Activated effector memory CD4-positive, alpha-beta T cell treated with Interleukin-2 at 50 U/mL for 16 hours (primary cell): ENCODE measurements at places on chromosomes 3 and 15.

DNA sequence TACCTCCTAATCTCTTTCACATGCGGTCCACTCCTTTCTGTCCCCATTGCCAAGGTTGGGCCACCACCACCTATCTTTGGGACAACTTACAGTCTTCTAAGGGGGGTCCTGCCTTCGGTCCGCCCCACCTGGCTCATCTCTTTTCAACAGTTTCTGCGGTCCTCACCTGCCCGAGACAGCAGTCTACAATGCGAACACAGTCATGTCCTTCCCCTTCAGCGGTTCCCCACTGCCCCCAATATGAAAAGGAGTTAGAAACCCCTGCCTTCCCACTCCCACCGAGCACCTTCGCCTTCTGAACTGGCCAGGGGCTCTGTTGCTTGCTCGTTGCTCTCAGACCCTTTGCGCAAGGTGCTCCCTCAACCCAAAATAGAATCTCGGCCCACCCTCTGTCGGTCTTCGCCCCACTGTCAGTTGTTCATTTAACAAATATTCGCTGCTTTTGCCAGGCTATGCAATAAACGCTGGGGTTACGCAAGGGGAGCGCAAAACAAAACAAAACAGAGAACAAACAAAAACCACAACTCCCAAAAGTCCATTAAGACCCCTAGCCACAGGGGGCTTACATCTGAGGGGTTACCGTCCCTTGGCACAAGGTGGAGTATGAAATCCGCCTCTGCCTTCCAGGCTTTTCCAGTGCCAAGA, 611 bp upstream of the FANCI start:
- no peak for DNase-seq

GRCh38 chr15:35671197-35671596, 125.2 kb upstream of the DPH6 start:
- no peak for DNase-seq

- no peak for DNase-seq
Observed at GRCh38 chr15:40495516-40495915, 24.7 kb downstream of the CHST14 start.

GRCh38 chr3:135326851-135327250, 531.8 kb downstream of the EPHB1 start:
- no peak for DNase-seq

- DNase-seq, result no peak
Observed at GRCh38 chr15:66102563-66103292, 150.8 kb downstream of the MEGF11 start.

- DNase-seq, result no peak
Observed at GRCh38 chr15:90576711-90577389, 47.1 kb downstream of the CRTC3 start.

- DNase-seq, result no peak
Observed at GRCh38 chr3:46517784-46518181, 20.0 kb downstream of the RTP3 start.

GRCh38 chr15:92807971-92808571, 92.1 kb upstream of the CHD2 start:
- DNase-seq, result peak; percentile 10

DNA sequence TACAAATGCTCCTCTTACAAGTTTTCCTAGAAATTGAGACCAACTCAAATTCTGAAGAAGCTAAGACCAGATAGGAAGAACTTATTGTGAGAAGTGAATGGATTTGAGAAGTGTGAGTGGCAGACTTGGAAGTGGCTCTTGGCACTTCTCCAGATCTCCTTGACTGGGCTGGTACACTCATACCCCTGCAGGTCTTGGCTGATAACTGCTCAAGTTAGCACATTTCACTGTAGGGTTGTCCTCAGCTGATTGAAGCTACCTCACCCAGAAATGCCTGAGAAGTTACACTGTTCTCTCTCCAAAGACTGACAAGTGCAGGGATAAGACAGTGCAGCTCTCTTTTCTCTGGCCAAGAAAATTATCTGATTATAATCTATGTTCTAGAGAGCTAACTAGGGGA, 16.5 kb upstream of the CLDN1 start:
- no peak for DNase-seq

DNA sequence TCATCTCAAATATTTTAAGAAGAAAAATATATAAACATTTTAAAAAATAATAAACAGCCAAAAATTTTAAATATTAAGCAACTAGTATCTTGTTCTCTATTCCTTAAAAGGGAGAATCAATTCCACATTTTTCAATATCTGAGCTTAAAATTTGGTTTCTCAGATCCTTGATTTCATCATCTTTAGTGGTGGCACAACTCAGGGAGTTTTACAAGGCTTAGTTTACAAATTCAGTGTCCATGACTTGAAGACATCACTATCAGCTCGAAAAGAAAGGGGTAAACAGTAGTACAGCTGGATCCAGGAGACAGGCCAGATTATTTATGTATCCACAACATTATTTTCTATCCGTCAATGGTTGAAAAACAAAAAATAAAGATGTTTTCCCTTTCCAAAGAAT, 11.6 kb downstream of the IGF2BP2 start:
- DNase-seq, result no peak

GRCh38 chr3:22713936-22714335, 489.2 kb upstream of the UBE2E2 start:
- DNase-seq, result no peak

DNA sequence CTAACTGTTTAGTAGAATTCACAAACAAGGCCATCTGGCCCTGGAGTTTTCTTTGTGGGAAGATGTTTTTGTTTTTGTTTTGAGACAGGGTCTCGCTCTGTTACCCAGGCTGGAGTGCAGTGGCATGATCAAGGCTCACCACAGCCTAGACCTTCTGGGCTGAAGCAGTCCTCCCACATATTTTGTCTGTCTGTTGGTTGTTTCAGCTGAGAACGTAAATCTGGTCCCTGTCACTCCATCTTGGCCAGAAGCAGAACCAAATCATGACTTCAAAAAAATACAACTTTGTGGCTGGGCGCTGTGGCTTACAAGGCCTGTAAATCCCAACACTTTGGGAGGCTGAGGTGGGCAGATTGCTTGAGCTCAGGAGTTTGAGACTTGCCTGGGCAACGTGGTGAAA, 27.1 kb downstream of the MRAS start:
- no peak for DNase-seq

DNA sequence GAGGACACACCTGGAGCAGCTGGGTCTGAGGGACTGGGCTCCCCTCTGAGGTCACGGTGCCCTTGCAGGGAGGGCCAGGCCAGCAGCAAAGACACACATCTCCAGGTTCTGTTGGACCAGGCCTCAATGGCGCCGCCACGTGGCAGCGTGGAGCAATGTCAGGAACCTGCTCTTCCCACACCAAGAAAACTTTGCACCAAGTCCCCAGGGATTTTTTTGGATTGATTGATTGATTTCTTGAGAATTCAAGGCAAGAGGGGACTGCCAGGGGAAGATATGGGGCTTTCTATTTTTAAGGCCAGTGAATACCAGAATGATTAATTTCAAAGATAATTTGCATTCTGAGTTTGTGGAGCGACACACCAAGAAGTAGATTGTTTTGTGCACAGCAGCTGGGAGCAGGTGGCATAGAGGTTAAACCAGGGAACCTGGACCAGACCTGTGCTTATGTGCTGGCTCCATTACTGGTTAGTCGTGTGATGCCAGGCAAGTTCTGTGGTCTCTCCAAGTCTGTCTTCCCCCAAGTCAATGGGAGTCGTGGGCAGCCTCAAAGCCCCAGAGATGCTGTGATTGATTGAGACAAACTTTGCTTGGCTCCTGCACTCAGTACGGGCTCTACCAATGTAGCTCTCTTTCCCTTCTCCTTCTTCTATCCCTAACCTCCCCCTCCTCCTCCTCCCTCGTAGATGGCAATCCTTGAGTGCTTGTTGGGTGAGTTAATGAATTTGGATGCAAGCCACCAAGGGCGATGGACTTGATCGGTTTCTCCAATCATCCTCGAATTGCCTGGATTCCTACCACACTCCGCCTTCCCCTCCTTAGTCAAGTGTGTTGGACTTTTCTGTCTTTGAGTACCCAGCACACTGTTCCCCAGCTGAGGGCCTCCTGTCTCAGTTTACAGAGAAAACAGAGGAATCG, 96.2 kb upstream of the TRPM1 start:
- DNase-seq, result peak; percentile 27

GRCh38 chr3:133388696-133389395, 11.0 kb upstream of the BFSP2 start:
- no peak for DNase-seq

- peak; percentile 43 for DNase-seq
Observed at GRCh38 chr3:37993820-37994638, 3.4 kb downstream of the VILL start.

DNA sequence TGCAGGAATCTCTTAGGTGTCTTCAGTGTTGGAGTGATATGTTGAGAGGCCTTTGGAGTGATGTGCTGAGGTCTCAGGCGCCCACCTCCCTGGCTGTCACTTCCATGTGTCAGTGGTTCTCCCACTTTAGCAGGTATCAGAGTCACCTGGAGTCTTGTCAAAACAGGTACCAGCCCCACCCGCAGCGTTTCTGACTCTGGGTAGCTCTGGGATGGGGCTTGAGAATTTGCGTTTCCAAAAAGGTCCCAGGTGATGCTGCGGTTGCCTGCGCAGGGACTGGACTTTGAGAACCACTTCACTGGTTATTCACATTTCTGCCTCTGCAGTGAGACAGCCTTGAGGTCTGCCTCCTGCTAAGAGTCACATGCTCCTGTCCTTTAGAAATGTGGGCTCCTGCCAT, 15.5 kb downstream of the UMPS start:
- no peak for DNase-seq

GRCh38 chr3:197600796-197601565, 45.2 kb upstream of the BDH1 start:
- no peak for DNase-seq

DNA sequence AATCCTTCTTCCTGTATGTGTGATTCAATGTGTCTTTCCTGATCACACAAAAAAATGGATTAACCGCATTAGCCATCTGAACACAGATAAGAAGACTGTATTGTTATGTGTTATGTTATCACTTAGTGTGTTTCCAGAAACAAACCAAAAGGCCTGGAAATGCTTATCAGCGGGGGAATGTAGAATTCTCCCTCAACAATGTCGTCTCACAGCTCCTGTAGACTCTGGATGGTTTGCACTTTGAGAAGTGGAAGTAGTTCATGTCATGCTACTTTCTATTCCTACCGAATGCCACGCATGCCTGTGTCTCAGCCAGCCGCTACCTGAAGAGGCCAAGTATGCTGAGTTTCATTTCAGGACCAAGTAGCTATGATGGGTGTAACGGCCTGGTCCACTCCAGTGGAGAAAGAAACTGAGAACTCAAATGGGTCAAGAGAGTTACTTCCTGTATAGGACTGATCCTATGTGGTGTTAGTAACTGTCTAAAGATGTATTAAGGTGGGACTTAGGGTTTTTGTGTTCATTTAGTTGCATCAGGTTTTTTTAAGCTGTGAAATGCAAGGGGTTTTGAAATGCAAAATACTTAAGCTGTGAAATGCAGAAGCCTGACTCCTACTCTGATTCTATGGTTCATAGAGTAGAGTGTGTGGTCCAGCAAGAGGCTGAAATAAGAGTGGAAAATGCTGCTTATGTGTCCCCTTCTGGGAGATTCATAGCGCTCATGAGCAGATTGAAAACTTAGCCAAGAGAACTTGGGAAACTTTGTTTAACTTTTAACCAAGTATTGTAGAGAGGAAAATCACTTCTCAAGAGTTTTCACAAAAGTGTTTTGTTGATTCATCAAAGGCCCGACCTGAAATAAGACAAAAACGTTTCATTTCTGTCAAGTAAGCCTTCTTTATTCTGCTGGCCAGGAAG, 118.5 kb upstream of the LMOD3 start:
- no peak for DNase-seq

DNA sequence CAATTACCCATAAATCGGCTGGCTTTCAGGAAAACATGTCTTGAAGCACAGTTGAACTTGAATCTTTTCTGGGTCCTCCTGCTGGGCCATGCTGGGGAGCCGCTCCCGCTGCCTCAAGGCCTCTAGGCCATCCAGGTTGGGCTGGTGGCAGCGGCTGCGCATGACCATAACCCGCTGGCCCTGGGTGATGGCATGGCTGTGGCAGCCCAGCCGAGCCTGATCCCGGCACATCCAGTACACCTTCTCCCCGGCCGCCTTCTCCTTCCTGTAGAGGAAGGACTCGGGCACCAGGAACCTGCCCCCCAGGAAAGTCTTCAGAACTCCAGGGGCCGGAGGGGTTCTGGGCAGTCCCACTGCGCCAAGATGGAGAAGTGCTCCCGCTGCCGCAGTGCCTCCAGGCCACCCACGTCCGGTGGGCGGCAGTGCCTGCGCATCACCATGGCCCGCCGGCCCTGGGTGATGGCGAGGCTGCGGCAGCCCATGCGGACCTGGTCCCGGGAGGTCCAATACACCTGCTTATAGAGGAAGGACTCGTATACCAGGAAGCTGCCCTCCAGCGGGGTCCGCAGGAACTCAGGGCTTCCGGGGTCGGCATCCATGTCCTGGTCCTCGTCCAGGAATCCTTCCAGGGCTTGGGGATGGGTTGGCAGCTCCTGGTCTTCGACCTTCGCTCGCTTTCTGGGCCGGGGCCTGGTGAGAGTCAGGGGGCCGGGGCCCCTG, 84.3 kb upstream of the FXR1 start:
- no peak for DNase-seq

GRCh38 chr3:167780214-167780883, 44.8 kb downstream of the SERPINI1 start:
- no peak for DNase-seq

DNA sequence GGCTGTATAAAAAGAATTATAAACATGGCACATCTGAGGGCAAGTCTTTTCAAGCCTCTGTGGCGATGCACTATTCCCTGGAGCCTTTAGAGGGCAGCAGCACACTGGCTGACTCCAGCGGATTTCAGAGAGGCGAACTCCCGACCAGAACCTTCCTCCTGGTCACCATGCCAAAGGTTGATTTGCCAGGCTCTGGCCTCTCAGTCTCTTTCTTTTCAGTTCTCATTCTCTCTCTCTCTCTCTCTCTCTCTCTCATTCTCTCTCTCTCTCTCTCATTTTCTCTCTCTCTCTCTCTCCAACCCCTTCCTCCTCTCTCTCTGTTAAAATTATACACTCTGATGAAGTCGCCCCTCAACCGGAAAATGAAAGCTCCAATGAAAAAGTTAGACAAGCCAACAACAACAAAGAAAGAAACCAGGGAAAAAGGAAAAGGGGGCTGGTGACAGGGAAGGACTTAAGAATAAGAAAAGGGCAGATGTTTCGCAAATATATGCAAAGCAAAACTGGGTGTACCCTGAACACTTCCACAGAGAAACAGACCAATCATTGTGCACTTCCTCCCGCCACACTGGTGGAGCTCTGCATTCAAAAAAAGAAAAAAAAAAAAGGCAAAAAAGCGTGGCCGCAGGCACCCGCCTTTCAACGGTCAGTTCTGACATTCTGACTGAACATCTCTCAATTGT, 90.2 kb downstream of the TIGIT start:
- peak; percentile 44 for DNase-seq

DNA sequence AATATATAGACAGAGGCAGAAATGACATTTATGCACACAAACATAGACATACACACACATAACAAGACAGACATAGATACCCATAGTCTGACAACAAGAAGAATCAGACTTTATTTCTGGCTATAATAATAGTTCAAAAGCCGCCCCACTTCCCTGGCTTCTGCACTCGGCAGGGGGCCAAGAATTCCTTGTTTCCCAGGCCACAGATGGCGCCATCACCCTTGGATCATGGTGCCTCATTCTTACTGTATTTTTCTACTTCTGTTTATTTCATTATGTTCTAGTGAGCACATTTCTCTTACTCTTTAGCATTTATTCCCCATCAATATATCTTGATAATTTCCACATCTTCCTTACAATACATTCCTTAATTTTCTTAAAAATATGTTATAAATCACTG, 387.5 kb downstream of the NLGN1 start:
- no peak for DNase-seq

- no peak for DNase-seq
Observed at GRCh38 chr3:119492128-119492527, 6.2 kb upstream of the TIMMDC1 start.
